ENCODE measurements at places on chromosomes 5 and 9.

GRCh38 chr9:76044266-76044819 is 153.9 kb downstream of the PCSK5 start:
- no peak for DNase-seq

- no peak for DNase-seq
Observed at GRCh38 chr9:125750627-125751011, 3.4 kb downstream of the PBX3 start.

GRCh38 chr5:11355491-11355890 is 548.8 kb downstream of the CTNND2 start:
- no peak for DNase-seq

DNA sequence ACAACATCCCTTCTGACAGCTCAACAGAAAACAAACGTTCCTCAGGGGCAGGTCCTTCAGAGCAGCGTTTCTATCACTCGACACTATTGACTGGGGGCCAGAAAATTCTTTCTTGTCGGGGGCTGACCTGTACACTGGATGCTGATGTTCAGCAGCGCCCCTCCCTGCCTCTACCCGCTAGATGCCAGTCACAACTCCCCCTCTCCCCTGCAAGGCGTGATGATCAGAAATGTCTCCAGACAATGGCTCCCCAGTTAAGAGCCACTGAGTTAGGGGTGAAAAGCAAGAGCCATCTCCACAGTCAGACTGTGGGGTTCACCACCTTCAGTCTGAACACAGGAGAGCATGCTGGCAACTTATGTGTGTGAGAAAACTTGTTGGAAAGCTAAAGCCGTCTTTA is 39.8 kb downstream of the SERINC5 start:
- DNase-seq: no peak

DNA sequence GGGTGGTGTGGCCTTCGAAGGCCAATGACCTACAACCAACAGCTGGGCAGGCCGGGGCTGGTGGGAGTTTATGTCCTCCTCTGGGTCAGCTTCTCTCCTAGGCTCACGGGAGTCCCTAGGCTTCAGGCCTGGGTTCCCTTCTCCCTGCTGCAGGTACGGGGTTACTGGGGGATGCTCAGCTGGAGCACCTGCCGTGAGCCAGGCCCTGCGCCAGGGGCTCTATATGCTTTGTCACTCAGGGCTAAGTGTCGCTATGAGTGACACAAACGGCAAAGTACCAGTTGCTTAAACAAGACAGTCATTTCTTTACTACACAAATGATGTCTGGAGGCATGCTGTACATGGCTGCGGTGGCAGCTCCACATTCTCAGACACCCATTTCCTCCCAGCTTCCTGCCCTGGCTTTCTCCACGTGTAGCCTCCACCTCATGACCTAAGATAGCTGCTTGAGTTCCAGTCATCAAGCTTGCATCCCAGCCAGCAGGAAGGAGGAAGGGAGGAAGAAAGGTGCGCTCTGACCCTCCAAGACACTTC is 22.5 kb upstream of the NINJ1 start:
- DNase-seq: no peak

DNA sequence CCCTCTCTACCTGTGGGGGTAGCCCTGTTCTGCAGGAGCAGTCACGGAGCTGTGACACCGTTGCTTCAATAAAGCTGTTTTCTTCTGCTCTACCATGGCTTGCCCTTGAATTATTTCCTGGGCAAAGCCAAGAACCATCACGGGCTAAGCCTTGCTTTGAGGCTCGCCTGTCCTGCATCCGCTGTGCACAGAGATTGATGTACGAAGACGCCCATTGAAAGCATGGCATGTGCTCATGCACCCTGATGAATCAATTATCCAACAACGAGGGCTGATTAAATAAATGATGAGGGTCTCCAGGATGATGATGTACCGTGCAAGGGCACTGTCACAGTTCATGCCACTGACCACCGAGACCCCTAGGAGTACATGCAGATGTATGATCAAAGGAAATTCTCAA is 20.7 kb downstream of the PTGES start:
- no peak for DNase-seq

DNA sequence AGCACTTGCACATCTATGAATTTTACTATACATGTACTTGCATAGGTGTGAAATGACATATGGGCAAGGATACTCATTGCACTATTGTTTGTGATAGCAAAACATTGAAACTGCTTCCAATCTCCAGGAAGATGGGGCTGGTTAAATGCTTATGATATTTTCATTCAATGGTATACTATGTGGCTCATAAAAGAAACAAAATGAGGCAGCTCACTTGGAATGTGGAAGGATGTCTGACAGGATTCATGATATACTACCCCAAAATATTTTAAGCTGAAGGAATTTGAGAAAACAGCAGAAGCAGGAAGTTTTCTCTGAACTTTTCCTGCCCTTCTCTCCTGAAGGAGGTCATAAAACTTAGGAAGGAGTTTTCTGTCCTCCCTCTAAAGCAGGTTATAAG is 99.6 kb upstream of the CAST start:
- DNase-seq: peak; percentile 31

- peak; percentile 43 for DNase-seq
Observed at GRCh38 chr9:109448223-109448622, 49.9 kb downstream of the PTPN3 start.

GRCh38 chr5:97224112-97224750 is 41.2 kb upstream of the RIOK2 start:
- no peak for DNase-seq

DNA sequence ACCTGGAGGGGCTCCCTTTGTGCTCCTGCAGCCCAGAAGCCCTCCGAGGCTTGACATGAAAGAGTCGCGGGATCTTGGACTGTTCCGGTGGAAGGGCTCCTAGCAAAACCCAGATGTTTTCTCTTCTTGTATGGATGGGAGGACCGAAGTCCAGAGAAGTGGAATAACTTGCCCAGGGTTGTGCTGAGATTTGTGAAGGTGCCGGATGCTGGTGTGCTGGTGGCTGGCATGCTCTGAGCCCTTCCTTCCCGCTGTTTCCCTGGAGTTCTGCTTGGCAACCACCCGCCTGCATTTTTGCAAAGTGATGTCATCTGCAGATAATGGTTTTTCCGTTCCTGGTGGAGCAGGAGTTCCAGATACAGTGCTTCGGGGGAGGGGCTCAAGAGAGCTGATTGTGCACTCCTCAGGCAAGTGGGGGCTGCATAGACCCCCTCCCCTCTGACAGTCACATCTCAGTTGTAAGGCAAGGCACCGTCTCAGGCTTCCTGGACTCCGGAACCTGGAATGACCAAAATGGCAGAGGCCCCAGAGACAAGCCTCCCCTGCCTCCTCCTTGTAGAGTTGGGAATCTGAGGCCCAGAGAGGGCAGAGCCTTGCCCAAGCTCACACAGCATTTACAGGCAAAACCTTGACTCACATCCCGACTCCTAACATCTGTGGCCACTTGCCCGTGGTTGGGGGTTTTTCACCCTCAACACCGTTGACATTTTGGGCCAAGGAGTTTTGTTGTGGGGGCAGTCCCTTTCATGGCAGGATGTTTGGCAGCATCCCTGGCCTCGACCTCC is 157.0 kb downstream of the RGS3 start:
- DNase-seq: peak; percentile 74

GRCh38 chr5:79020861-79021561 is 35.9 kb upstream of the ARSB start:
- DNase-seq: peak; percentile 54

GRCh38 chr9:31542384-31543055 is 841.9 kb upstream of the ACO1 start:
- DNase-seq: peak; percentile 43

DNA sequence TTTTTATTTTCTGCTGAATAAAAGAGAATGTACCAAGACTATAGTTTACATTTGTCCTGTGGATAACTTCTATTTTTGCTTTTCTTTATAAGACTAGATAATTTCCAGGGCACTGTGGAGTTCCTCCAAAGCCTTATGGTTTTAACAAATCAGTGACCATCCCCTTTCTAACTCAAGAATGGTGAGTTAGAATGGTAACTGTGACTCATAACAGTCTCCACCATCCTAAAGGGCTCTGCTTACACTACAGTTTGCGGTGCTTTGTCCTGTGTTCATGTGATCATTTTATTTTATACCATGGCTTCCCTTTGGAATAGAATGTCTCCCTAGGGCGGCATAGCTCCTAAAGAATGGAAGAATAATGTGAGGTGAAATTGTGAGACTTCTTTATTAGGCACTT is 30.2 kb downstream of the WDR36 start:
- no peak for DNase-seq

- no peak for DNase-seq
Observed at GRCh38 chr5:82816926-82817325, 260.3 kb downstream of the TMEM167A start.

DNA sequence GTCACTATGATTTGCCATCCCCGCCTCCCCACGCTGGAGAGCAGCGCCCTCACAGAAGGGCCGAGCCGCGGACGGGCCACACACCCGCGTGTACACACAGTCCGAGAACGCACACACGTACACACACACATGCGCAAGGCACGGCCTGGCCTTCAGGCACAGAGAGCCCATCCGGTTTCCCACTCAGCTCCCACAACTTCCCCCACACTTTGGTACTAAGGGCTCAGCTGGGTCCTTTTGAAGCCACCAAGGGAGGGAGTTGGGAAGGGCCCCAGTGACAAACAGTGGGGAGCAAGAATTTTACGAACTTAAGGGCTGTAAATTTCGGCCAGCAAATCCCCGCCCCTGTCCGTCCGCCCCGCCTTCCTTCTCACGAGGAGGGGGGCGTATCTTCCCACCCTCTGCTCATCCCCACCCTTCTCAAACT is 133.3 kb upstream of the HAND1 start:
- DNase-seq: no peak

DNA sequence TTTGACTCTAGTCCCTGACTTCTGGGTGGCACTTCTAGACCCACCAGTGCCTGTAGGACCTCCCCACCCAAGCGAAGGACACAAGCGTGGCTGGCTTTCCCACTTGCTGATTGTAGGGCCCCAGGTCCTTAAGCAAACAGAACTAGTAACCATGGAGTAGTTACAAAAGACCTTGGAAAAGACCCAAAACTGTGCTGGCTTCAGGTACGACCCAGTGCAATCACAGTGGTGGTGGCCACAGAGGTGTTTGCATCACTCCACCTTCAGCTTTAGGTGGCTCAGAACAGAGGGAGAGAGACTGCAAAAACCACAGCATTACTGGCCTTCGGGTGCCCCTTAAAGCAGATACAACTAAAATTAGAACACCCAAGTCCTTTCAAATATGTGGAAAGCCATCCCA is 52.9 kb downstream of the SLCO4C1 start:
- no peak for DNase-seq

DNA sequence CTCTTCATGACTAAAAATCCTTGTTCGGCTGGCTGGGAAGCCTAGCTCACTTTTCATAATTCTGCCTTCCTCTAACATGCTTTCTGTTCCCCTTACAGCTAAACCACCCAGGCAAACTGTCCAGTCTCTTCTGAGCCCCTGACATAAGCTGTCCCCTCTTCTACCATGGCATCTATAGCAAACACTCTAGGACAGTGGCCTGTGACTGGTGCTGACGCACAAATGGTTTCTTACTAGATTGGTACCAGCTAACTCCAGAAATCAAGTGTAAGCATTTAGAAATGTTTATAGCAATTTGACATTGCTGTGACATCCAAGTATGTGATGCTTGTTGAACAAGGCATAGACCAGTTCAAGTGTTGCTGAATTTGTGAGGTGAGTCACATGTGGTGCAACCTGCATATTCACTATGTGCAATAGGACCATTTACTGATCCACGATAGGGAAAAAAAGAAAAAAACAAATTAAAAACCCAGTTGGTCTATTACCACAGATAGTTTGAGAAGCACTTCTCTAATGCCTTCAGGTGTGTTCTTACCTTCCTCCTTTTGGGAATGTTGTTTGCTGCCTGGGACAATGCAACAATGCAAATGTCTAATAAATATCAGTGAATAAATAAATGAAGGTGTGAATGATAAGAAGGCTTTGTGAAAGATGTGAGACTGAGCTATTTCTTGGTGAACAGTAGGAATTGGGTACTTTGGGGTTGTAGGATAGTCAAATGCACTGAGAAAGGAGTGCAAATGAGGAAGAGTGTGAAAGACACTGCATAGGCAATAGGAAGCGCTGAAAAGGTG is 22.4 kb downstream of the ELOVL7 start:
- no peak for DNase-seq

DNA sequence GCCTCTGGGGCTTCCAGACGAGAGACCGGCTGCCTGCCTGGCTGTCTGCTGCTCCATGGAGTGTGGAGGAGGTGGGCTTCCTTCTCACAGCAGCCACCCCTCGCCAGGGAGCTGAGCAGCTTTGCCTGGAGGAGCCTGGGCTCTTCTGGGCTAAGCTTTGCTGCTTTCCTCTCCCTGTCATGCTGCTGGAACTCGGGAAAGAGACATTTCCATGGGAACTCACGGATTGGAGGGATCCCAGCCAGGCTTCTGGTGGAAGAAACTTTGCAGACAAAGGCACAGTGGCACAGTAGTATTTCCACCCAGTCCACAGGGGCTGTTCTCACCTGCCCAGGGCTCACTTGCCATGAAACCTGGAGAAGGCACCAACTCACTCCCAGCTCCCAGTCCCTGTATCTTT is 5.6 kb upstream of the NTNG2 start:
- no peak for DNase-seq

GRCh38 chr5:74382123-74382855 is 258.2 kb downstream of the ENC1 start:
- DNase-seq: no peak

DNA sequence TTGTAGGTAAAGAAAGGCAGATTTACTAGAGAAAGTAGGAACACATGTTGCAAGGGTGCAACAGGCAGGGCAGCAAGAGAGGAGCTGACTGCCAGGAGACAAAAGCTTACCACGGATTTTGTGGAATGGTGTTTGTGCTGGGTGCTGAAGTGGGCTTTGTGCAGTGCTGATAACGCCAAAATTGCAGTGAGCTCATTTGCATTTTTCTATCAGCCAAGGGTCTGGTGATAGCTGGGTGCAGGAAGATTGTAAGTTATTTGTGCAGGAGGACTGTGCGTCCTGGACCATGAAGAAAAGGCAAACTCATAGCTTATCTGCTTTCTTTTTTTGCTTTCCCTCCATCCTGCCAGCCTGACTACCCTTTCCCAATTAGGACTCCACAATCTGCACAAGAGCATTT is 13.6 kb downstream of the CTSL start:
- DNase-seq: no peak

Measured in stromal cell of bone marrow (primary cell).